ENCODE measurements at places on chromosomes 11 and 22.

DNA sequence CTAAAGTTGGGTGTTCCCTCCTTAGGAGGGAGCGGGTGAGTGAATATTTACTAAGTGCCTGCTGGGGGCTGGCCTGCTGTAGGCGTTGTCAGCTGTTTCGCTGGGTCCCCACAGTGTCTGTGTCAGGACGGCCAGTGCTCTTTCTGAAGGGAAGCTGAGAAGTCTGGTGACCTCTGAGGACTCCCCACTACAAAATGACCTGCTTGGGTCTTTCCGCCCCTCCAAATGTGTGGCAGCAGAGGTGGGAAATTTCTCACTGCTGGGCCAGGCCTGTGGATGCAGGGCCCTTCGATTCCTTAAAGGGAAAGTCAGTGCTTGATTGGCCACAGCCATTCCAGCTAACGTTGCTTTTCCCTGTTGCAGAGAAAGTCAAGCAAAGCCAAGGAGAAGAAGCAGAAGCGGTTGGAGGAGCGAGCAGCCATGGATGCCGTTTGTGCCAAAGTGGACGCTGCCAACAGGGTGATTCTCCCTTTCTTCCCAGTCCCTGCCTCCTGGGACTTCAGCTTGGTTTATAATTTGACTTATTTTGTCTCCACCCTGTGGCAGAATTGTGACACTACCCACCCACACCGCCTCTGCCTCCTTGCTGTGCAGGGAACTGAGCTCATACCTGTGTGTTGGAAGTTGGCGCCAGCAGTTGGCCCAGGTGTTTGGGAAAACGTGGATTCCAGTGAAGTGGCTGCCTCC is 6.8 kb downstream of the NAA40 start:
- peak; percentile 79 for DNase-seq

- no peak for DNase-seq
These were observed 36.1 kb upstream of the SLC5A12 start for GRCh38 chr11:26757995-26758394.

DNA sequence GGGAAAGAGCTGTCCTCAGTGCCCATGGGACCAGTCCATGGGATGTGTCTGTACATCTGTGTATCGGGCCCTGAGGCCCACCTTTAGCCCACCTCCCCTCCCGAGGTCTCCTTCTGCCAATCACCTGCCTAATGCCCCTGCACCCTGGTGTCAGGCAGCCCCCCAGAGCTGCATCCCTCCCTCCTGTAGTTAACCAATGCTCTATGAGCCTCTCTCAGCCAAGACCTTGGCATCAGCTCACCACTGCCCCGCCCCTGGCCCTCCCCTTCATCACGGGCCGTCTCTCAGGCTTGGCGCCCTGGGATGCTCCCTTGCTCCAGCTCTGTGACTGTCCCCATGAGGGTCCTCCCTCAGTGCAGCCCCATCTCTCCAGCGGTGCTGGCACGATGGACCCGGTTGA is 18.5 kb downstream of the MGAT3 start:
- no peak for DNase-seq

DNA sequence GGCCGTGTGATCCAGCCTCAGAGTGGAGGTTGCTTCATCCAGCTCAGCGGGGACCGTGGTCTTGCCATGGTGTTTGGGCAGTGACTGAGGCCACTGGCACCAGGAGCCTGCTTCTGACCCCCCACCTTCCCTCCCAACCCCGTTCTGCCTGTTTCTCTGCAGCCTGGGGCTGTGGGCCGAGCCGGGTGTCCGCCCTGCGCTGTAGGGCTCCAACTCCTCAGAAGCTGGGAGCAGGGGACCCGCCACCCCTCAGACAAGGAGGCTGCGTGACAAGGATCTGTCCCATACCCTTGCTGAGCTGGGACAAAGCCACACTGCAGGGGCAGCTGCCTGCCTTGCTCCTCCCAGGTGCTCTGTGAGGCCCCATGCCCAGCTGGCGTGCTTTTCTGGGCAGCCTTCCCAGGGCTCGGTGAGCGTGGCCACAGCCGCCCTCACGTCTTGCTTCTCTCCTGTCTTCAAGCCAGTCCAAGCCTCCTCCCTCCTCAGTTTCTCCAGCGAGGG is 11.7 kb upstream of the ARFGAP3 start:
- peak; percentile 86 for DNase-seq

- peak; percentile 51 for DNase-seq
These were observed 17.3 kb upstream of the EIF3D start for GRCh38 chr22:36546092-36546804.

DNA sequence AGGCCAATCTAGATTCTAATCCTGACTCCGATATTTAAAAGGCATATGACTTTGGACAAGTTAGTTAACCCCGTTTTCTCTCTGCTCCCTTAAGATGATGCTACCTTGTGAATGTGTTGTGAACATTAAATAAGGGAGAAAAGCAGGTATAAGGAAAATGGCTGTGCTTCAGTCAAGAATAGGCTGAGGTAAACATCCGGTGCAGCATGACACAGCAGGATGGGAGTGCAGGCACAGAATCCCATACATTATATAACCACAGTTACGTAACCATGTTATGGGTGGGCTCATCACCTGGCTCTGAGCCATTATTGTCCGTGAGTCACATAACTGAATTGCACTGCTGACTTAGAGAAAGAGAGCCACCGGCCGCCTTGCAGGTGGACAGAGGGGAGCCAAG is 382.2 kb upstream of the ANO5 start:
- no peak for DNase-seq

- no peak for DNase-seq
These were observed 23.0 kb downstream of the AMPD3 start for GRCh38 chr11:10478066-10478465.

DNA sequence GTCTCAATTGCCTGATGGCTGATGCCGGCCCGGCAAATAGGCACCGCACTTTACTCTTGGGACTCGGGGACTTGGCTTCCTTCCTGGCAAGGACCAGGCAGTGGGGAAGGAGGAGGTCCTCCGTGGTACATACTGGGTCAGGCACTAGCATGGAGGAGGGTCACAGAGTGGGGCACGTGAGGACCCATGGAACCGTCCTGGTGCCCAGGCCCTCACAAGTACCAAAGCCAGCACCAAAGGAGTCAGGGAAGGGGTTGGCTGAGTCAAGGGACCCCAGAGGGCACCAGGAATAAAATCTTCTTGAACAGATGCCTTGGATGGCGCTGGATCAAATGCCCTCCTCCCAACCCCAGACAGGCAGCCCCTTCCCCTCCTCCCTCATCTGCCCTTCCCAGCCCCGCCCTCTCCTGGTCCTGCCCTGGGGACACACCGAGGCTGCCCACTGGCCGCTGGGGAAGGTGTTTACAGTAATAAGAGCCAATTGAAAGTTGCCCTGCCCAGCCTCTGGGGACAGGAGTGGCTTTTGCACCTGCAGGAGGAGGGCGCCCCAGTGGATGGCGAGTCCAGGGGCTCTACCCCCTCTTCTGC is 5.6 kb upstream of the CARNS1 start:
- DNase-seq: no peak

- DNase-seq: no peak
These were observed 8.7 kb downstream of the SBF2 start for GRCh38 chr11:10285148-10285802.

Measured in femur (tissue), 1 donor.